ENCODE measurements at places on chromosomes 7 and 10.

GRCh38 chr10:125149036-125149679 lies 11.2 kb downstream of the CTBP2 start:
- no peak for DNase-seq

GRCh38 chr10:73796766-73797165 lies 11.4 kb downstream of the ZSWIM8 start:
- no peak for DNase-seq

DNA sequence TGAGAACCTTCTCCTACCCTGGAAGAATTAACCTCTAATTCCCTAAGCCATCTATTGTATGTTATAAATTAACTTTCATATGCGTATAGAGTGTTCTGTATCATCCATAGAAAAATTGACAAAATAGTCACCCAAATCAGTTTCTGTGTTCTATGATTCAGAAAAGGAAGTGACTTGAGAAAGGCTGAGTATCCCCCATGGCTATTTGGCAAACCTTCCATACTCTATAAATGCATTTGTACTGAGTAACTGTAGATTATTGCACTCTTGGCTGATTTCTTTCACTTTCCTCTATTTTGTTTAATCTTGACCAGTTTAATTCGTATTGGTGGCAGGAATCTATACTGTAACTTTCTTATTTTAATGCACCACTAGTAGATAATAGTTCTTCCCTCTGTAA lies 182.2 kb downstream of the HTR7 start:
- no peak for DNase-seq

- DNase-seq = no peak
These were observed 76.4 kb downstream of the PRR15 start for GRCh38 chr7:29639886-29640595.

DNA sequence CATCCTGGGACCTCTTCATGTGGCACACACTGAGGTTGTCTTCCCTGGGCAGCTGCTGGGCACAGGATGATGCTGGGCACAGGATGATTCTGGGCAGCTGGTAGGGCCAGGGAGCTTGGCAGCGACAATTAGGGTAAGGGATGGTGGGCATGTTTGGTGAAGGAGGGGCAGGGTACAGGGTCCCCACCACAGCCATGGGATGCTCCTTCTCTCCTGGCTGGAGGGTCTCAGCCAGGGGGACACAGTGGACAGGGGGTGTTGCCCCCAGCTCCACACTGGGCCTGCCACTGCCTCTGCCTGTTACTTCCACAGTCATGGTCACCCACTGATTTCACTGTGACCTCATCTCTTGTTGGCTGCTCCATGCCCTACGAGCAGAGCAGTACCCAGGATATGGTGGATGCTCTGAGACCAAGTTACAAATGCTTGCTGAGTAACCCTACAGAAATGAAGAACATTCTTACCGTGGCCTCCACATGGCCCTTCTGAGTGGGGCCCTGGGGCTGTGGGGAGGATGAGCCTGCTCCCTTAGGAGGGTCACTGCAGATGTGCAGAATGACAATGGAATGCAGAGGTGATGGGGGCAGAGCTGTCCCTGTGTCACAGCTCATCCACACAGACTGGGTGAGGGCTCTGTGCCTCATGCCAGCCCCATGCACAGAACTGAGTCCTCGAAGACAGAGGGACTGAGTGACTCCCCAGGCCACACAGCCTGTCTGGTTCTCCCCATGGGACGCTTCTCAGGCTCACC lies 28.4 kb upstream of the RET start:
- DNase-seq = no peak

All from GM06990 (cell line).